ENCODE measurements at places on chromosomes 12 and 14. TPM values are rescaled to one million over a fixed set of nuclear protein-coding genes. Genes with fewer than 3 reads are reported as not detected.

Gene WNT1
- total RNA-seq, result not detected

DNA sequence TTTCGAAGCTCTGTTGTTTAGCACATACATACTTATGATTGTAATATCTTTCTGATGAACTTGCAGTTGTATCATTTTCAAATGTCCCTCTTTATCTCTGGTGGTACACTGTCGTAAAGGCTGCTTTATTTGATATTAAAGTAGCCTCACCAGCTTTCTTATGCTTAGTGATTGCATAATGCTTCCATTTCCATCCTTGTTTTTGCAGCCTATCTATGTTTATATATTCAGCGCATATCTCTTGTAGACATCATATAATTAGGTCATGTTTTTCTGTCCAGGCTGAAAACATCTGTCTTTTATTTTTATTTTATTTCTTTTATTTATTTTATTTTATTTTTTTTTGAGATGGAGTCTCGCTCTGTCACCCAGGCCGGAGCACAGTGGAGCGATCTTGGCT, 34.6 kb downstream of the ACAD10 start:
- H3K27ac ChIP-seq, result no peak overlapping the region
- no peak overlapping the region for H3K4me3 ChIP-seq
- peaks cover 3% of the 10 kb centered on the region for H3K36me3 ChIP-seq
- no peaks in the 10 kb centered on the region for H3K27me3 ChIP-seq

DNA sequence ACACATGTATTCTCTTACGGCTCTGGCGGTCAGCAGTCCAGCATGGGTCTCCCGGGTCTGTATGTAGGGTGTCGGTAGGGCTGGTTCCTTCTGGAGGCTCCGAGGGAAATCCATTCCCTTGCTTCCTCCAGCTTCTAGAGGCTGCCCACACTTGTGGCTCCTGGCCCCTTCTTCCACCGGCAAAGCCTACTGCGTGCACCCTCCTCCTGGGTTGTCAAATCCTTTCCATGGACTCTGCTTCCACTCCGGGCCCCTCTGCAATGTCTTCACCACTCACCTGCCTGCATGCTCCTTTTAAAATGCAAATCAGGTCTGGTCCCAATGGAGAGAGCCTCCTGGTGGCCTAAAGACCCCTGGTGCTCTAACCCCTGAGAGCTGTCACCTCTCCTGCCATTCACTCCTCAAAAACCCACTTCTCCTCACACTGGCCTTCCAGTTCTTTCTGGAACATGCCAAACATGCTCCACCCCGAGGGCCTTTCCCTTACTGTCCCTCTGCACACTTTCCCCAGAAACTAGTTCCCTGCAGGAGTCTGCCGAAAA, 108.5 kb downstream of the DICER1 start:
- no peaks in the 10 kb centered on the region for H3K4me1 ChIP-seq
- H3K27ac ChIP-seq, result no peak overlapping the region
- H3K4me3 ChIP-seq, result no peak overlapping the region
- DNase-seq, result no peak

DNA sequence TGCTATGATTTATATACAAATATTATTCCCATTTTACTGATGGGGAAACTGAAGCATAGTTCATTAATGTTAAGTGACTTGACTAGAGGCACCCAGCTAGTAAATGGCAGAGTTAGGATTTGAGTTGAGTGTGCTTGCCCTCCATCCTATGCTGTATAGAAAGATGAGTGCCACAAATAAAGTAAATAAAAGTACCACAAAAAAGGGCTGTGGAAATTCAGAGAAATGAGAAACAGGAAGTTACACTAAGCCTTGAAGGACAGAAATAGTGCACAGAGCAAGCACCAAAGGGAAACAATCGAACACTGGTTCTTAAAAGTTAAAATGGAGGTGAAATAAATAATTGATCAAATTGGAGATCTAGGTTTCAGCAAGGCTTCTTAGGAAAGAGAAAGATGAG, 9.2 kb upstream of the ABCD2 start:
- no peaks in the 10 kb centered on the region for H3K27me3 ChIP-seq
- DNase-seq, result no peak
- H3K4me3 ChIP-seq, result no peak overlapping the region
- H3K36me3 ChIP-seq, result no peaks in the 10 kb centered on the region
- no peak overlapping the region for H3K27ac ChIP-seq

- H3K36me3 ChIP-seq, result no peaks in the 10 kb centered on the region
- H3K4me3 ChIP-seq, result no peak overlapping the region
- H3K27ac ChIP-seq, result peak overlapping the region; percentile 96
- H3K27me3 ChIP-seq, result no peaks in the 10 kb centered on the region
- DNase-seq, result peak; percentile 89
- peaks cover 18% of the 10 kb centered on the region for H3K4me1 ChIP-seq
These were observed 65.9 kb downstream of the DAAM1 start for GRCh38 chr14:59254146-59254910.

- no peak overlapping the region for H3K4me3 ChIP-seq
- peak; percentile 42 for DNase-seq
- H3K36me3 ChIP-seq, result no peaks in the 10 kb centered on the region
- peaks cover 57% of the 10 kb centered on the region for H3K4me1 ChIP-seq
- no peaks in the 10 kb centered on the region for H3K27me3 ChIP-seq
These were observed 245.3 kb downstream of the ZFP36L1 start for GRCh38 chr14:68547305-68548193.

DNA sequence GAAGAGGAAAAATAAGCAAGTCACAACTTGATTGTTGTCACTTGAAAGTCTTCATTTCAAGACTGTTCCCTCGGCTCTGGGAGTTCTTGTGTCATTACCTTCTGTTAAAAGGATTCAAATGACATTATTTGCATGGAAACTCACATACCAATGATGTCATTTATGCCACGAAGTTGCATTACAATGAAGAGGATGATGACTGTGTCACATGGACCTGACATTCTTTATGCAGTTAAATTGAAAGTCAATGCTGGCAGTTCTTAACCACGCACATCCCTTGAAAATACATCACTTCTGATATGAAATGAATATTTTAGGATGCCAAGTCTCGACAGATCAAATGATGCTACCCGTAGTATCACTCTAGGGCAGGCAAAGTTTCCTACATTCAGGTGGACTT, 1069.5 kb downstream of the VRK1 start:
- no peak overlapping the region for H3K27ac ChIP-seq
- no peaks in the 10 kb centered on the region for H3K27me3 ChIP-seq
- H3K4me1 ChIP-seq, result no peaks in the 10 kb centered on the region
- DNase-seq, result no peak
- H3K4me3 ChIP-seq, result no peak overlapping the region

- no peaks in the 10 kb centered on the region for H3K27me3 ChIP-seq
- DNase-seq, result no peak
- H3K27ac ChIP-seq, result no peak overlapping the region
- H3K4me3 ChIP-seq, result no peak overlapping the region
- H3K36me3 ChIP-seq, result no peaks in the 10 kb centered on the region
These were observed 8.5 kb downstream of the MAPKAPK5 start for GRCh38 chr12:111850526-111850925.
